ENCODE measurements at places on chromosomes 3 and 15. TPM values are rescaled to one million over a fixed set of nuclear protein-coding genes. Genes with fewer than 3 reads are reported as not detected.

GRCh38 chr15:31360843-31361763, 34.5 kb downstream of the KLF13 start:
- no peak for DNase-seq

DNA sequence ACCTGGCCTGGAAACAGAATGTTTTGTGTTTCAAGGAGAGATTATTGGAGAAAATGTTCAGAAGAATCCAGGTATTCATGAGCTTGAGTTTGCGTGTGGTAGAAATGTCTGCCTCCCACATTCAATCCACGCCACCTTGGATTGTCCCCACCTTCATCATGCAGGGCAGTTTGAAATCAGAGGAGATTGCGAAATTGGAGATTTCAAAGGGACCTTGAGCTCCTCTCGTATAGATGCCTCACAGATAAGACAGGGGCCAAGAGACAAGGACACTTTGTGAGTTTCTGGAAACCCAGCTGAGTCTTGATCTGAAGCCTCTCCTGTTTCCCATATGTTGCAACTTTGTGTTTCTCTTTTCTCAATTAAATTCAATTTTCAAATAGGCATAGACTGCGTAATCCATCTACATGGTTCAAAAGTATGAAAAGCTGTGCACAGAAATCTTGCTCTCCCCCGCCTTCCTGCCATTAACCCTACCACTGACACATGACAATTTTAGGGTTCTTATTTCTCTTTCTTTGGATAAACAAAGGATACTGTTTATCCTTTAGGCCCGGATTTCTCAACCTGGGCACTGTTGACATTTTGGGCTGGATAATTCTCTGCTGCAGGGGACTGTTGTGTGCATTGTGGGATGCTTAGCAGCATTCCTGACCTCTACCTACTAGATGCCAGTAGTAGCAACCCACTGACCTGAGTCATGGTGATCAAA, 53.8 kb downstream of the CMTM8 start:
- DNase-seq = no peak

DNA sequence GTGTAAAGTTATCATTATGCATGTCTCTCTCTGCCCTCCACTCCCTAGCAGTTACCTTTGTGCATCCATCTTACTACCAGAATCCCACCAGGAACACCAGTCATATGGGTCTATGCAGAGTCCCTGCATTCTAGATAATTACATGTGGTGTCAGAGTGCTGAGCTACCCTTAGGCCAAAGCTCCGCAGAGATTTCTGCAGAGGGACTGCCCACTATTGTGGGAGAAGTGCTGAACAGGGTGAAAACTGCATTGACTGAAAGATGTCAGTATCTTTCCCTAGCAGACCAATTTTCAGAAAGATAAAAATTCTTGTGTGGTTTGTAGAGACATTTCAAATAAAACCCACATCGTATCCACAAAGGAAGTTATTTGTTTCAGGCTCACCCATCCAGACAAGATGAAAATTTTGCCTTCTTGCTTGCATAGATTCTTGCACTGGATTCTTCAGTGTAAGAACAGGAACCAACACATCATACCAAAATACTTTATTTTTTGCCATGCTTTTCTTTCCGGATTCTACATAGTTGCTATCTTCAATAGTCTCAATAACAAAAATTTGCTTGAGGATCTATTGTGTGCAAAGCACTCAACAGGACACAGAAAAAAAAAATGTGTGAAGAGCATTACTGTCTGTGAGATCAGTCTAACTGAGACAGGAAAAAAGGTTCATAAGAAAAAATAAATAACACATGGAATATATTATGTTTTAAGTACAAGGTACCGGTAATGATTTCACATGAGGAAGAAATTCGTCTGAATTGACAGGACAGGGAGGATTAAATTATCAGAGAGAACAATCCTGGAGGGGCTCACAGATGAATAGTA, 32.0 kb upstream of the CCDC80 start:
- DNase-seq = no peak

DNA sequence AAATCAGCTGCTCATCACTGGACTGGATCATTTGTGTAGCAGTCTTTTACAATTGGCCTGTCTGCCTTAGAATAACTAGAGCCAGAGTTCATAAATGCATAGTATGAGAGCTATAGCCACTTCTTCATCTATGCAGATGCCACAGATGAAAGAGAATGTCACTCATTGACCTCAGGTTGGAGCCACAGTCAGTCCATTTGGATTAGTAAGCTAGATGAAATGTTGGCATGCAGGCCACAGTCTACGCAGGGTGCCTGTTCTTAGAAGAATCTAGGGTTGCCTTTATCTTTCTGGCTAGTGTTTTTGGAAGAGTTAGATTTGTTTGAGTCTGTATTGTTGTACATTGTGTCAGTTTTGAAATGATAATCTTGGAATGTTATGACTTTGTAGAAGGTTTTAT, 25.4 kb upstream of the EDEM1 start:
- DNase-seq = peak; percentile 79

GRCh38 chr15:68209735-68210408, 4.7 kb upstream of the CALML4 start:
- no peak for DNase-seq

DNA sequence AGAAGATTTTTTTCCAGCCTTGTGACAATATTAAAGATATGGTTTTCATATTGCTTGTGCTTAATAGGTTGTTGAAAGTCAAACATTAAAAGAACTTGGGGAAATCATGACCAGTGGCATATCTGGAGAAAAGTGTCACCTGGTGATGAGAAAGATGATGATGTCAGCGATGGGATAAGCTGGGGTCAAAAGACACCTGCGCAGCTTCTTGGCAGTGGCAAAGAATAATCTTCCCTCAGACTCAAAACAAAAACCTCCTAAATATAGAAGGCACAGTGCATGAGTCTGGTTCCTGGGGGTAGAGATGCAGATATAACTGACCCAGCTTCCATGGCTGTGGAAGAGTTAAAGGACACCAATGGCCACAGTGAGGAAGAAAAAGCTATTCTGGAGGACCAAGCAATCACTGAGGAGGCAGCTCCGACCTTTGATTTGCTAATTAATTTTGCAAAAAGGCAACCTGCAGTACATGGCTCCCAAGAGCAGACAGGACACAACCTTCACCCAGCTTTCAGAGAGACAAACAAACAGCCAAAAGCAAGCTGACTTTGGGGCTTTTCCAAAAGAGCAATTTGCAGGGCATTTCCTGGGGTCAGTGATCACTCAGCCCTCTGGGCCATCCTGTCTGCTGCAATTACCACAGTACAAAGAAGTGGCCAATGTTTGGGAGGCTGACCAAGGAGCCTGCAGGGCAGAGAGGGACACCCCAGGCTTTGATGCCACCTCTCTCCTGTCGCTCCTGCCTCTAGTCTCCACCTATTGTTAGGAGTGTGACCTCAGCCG, 17.6 kb upstream of the SEMA5B start:
- no peak for DNase-seq

- DNase-seq = no peak
These were observed 409.4 kb upstream of the FRG2C start for GRCh38 chr3:75254685-75255084.

DNA sequence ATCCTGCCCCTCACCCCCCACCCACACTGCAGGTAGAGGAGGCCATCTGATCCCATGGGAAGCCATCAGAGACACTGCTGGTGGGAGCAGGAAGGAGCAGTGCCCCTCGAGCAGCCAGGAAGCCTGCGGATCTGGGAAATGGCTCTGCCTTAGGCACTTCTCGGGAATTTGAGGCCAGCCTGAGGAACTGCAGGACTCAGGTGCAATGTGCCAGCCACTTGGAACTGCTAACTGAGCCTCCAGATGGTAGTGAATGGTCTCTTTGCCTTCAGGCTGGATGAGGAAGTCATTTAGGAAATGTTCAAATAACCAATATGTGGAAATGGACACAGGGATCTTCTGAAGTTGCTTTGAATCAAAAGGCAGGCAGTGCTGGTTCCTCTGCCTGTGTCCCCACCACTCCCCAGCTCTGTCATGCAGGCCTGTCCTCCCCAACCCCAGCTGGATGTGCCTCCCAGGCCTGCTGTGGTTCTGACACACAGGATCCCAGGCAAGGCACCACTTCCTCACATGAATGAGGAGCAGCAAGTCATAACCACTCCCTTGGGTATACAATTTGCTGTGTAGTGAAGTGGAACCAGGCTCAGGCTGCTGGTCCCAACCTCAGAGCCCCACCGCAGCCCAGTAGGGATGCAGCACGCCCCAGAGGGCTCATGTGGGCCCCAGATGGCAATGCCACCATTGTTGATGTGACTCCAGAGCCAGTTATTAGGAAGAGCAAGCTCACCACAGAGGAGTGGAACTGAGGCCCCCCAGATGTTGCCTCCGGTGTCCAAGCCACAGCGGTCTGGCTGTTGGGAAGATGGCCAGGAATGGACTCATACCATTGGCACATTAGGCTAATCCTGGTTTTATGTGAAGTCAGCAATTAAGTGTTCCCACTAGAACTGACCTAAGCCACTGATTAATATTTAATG, 46.5 kb upstream of the LIMD1 start:
- no peak for DNase-seq

DNA sequence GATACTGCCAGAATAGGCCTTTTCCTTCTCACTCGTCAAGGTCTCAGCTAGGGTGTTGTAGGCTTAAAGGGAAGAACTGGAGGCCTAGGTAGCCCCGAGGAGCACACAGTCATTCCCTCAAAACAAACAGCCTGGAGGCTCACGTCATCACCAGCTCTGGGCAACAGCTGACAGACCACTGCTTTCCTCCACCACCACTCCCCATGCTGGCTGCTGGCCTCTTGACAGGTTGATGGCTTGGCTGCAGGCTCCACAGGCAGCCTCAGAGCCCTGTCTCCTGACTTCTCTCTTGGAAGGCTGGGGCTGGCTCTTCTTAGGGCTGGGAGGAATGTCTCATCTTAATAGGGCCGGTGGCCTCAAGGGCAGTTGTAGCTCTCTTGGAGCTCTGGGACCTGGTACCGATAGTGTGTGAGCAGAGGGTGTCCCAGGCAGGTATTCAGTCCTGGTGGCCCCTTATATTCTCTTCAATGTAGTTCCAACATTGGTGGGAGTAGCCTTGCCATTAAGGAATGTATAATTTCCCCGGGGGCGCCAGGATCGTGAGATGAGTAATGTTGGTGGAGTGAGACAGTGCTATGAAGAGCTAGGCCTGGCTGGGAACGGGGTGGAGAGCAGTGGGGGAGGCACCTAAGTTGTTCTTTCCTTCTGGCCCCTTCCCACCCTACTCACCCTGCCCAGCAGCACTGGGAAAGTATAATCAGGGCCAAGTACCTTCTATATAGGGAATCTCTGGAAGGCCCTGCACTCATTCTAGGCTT, 6.1 kb upstream of the AP2M1 start:
- DNase-seq = peak; percentile 84

DNA sequence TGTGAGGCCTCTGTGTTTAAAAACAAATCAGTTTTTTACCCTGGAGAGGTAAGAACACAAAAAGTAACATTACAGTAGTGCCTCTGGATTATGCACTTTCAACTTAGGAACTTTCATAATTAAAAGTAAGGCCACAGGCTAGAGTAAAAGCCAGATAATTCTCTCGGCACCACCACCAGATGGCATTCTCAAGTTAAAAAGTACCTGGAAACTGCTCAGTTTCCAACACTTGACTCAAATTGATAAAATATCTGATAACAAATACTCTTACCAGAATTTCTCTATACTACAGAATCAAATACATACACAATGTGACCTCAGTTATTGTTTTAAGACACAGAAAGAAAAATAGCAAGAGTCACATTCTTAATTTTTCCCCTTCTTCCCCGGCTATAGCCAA, 19.9 kb downstream of the SPICE1 start:
- DNase-seq = peak; percentile 44

DNA sequence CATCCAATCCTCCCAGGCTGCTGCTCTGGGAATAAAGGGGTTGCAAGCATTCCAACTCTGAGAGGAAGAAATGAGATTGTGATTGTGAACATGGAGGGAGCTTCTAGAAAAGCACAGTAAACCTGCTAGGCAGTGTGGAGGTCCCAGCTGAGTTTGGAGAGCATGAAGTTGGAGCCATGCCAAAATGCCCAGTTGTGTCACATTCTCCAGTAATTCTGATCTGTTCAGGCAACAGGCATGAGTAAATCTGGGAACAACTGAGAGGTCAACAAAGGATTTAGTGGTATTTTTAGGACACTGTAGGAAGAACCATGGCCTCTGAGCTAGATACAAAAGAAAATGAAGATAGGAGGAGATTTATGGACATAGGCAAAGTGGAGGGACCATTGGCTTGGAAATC, 74.7 kb downstream of the CYP19A1 start:
- no peak for DNase-seq

DNA sequence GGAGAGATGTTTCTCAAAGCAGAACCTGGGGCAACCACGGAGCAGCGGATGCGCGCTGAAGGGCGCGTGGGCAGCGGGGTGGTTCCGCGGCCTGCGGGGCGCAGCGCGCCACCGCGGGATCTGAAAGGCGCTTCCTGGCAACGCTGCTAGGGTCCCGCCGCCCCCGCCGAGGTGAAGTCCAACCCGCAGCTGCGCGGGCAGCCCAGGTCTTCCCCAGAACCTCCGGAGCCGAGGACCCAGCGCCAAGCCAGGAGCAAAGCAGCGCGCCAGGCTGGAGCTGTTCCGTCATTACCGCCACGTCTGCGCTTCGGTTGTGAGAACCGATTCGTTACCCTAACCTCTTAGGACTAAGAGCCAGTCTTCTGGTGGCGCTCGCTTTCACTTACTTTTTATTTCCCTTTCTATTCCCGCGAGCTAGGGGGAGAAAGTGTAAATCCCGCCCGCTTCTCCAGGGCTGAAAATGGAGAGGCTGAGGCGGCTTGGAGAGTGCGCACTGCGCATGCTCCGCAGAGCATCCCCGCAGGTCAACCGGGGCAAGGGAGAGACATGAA, 3.2 kb upstream of the GABRG3 start:
- DNase-seq = no peak

Gene RAB43
- total RNA-seq = 9.2 TPM

Gene UQCC5
- total RNA-seq = 1.1 TPM

Gene CORO2B
- 9.7 TPM for total RNA-seq

Gene GP5
- under 0.01 TPM for total RNA-seq

Gene CYP11A1
- total RNA-seq = 0.28 TPM

Gene NANOGP8
- total RNA-seq = not detected

Gene PTH1R
- 0.18 TPM for total RNA-seq

All from IMR-90 (cell line).